ENCODE measurements at places on chromosomes 2 and 18.
A peak's percentile ranks its signal among the peaks of the same experiment; 100 is the strongest.

DNA sequence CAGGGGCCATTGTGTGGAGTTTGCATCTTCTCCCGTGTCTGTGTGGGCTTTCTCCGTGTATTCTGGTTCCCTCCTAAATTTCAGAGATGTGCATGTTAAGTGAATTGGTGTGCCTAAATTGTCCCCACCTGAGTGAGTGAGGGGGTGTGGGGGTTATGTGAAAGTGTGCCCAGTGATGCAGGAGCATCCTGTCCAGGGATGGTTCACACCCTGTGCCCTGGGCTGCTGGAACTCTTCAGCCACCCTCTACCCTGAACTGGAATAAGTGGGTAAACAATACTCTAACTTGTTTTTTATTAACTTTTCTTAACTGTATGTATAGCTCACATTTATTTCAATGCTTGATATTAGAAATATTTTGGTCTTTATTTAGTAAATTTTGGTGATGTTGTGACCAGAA lies 56.0 kb downstream of the UBE2E3 start:
- no peak for DNase-seq

GRCh38 chr2:120206022-120206581 lies 17.1 kb downstream of the TMEM185B start:
- no peak for DNase-seq

DNA sequence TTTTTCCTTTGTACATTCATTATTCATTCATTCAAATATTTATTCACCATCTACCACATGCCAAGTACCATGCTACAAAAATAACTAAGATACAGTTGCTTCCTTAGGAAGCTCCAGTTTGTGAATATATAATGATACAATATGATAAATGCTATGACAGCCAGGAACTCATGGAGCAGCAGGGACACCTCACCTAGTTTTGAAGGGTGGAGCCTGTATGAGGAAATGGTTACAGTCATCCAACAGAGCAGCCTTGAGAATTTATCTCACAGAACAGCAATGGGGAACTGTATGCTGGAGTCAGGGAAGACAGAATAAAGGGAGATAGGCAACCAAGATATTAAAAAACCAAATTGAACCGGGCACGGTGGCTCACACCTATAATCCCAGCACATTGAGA lies 124.0 kb downstream of the OSBPL1A start:
- DNase-seq, result no peak

DNA sequence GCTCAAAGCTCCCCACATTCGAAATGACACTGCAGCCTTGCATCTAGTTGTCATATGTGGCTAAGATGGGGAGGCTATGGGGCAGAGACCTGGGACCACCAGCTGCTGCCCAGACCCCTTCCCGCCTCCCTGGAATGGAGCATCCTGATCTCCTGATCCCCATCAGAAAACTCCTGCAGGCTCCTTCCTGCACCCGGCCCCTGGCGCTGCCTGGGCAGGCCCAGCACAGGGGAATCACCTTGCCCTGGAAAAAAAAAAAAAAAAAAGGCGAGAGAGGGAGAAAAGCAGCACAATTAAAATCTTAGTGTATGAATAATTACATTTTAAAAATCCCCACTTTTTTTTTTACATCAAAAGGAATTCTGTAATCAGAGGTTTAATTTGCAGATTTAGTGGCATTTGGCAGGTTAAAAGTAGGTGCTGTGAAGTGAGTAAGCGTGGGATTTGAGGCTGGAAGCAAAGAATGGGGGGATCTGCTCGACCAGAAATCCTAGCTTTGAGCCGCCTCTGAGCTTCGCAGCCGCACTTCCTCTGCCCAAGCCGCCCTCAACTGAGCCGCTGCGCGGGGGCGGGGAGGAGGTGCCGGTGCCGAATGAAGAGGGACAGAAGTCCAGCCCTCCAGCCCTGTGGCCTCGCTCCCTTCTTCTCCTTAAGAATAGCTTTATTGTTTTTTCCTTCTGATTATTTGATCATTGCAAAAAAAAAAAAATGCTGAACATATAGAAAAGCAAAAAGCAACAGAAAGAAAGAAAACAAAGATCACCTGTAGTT lies 30.0 kb downstream of the THNSL2 start:
- peak; percentile 48 for DNase-seq

DNA sequence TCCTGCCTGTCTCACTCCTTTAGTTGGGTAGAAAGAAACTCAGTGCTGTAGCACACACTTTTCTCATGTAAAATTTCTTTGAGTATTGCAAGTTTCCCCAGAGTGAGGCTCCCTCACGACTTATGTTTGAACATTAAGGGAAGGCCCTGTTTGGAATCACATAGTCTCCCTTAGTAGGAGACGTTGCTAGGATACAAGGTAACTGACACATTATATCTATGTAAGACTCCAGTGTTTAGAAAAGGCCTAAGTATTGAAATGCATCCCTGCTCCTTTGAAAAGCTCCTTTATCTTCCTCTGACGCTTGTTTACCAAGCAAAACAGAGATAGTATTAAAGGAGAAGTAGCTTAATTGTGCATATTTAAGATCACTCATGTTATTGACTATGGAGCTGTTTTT lies 248.2 kb downstream of the PHLPP1 start:
- no peak for DNase-seq

DNA sequence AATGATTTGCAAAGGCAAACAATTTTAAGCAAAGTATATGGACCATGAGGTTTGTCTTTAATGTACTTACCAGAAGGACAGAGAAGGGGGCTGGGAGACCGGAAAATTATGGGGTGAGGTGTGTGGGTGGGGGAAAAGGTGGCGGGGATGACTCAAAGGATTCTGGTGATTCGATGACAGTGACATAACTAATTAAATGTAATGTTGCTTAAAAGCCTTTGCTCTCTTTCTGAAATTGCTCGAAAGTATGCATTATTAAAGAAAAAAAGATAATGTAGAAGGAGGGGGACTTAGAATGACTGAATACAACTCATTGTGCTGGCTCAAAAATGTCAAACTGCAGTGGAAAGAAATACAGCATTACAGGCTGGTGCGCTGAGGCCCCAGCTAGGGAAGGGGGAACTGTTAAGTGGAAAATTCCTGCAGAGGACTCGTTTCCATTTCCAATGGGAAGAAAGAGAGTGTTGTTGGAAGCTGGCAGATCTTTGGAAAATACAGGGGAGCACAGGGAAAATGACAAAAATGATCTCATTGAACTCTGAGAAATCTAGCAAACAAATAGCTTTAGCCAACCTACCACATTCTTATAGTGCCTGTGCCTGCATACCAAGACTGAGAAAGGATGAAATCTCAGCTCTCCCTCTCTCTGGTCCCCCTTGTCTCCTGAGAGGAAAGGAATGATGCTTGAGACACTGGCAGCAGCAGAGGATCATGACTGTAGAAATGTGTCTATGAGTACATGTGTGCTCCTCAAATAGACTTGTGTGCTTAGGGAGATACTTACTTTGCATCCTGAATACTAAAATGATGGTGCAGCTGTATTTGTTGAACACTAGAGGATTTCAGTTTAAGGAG lies 632.4 kb downstream of the NYAP2 start:
- DNase-seq, result peak; percentile 38

DNA sequence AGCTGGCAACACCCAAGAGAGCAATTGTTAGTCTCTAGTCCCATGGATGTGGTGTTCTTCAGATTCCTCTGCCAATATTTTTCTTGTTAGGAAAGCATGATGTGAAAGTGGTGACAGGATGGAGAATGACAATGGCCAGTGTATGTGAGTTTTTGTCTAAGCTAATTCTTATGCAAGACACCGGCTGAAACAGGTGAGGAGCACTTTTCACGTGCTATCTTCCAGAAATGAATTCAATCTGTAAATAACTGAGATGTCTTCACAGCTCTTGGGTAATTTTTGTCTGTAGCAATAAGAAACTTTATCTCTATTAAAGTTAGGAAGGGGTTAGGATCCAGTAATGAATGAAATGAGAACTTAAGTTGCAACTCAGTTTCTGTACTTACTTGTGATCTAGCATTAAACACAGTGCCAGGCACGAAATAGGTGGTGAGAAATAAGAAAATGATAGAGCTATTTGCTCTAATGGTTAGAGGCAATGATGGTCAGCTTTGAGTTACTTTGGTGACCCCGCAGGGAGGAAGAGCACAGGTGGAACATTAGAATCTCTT lies 676 bp upstream of the AGPS start:
- no peak for DNase-seq
